ENCODE measurements at places on chromosomes 3 and 15.

DNA sequence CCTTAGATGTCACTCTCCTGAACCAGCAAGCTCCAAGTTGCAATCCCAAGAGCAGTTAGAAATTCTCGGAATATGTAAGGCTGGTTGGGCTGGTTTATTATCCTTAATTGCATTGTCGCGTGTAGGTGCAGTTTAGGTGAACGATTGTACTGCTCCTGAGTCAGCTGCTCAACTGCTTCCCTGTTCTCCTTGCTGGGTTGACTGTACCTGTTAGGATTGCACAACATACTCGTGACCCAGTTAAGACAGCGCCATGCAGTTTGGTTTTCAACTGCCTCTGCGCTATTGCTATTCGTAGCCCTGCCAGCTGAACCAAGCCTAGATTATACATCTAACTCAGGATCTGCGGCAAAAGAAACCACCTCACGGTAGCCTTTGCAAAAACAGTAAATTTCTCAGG lies 41.0 kb downstream of the BCL2L10 start:
- no peak for DNase-seq

DNA sequence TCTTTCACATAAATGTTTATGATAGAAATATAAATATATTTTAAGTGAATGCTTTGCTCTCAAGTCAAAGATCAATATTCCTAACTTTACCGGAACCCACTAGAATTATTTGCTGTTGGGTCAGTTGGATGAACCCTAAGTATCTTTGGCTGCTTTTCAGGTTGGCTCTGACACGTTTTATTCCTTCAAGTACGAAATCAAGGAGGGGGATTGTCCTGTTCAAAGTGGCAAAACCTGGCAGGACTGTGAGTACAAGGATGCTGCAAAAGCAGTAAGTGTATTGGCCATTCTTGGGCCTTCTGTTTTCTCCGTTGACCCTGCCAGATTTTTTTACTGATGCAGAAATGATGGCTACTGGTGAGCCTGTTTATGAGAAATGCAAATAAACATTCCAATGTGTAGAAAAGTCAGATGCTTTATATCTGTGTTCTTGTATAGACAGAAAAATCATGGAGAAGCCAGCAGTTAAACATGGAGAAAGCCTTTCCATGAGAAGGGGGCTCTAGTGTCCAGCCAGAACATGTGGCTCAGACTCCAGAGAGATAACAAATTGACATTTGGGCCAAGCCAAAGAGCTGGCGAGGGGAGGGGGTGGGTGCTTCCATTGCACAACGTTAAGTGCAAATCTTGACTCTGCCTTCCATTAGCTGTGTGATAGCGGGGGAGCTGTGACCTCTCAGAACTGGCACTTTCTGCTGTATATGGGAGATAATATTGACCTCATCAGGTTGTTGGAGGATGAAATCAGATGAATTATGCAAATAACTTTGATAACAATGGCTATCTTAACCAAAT lies 3.0 kb downstream of the KNG1 start:
- DNase-seq: no peak

- DNase-seq: no peak
Measured at GRCh38 chr3:131658771-131659170, 156.0 kb upstream of the MRPL3 start.

- DNase-seq: no peak
Measured at GRCh38 chr3:101518421-101518871, 5.4 kb upstream of the SENP7 start.

GRCh38 chr15:82297546-82297945 lies 34.9 kb downstream of the SAXO2 start:
- no peak for DNase-seq

- no peak for DNase-seq
Measured at GRCh38 chr3:10977892-10978510, 14.5 kb upstream of the SLC6A1 start.

DNA sequence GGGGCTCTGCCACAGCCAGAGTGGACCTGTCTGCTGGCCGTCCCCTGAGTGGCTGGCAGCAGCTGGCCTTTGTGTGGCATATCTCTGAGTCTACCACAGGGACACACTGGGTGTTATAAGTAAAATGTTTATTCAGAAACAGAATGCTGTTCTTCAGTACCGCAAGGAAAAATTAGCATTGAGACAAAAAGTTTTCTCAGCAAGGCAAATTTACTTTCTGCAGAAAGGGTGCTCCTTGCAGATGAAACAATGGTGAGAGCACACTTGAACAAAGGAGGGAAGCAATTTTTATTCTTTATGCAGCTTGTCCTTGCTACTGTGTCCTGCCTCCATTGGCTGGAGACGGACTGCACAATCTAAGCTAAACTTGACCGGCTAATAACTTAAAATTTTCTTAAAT lies 4.0 kb downstream of the TMEM89 start:
- DNase-seq: no peak

GRCh38 chr3:51937611-51938450 lies 3.9 kb downstream of the RRP9 start:
- no peak for DNase-seq

DNA sequence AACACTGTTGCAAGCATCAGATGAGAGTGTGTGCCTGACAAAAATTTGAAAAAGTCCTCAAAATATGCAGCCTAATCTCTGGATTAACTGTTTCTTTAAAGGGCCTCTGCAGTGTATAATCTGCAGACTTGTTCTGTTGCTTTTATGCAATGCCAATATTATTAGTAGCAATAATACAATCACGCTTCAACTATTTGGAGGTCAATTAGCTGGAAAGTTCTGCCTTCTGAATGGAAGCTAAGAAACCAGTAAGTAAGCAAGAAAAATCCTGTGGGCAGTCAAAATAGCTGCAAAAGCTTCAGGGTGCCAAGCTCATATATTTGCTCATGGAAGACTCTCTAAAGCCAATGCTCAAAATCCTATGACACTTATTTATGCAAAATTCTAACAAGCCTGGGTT lies 153.2 kb upstream of the NR2F2 start:
- DNase-seq: no peak

DNA sequence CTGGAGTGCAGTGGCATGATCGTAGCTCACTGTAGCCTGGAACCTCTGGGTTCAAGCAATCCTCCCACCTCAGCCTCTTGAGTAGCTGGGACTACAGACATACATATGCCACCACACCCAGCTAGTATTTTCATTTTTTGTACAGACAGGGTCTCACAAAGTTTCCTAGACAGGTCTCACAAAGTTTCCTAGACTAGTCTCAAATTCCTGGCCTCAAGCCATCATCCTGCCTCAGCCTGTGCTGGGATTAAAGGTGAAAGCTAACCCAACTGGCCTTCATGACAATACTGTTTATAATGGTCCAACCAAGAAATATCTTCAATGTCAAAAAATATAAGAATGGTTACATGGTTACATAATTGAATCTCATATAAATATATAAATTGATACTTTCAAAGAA lies 24.0 kb downstream of the GPR176 start:
- DNase-seq: no peak

DNA sequence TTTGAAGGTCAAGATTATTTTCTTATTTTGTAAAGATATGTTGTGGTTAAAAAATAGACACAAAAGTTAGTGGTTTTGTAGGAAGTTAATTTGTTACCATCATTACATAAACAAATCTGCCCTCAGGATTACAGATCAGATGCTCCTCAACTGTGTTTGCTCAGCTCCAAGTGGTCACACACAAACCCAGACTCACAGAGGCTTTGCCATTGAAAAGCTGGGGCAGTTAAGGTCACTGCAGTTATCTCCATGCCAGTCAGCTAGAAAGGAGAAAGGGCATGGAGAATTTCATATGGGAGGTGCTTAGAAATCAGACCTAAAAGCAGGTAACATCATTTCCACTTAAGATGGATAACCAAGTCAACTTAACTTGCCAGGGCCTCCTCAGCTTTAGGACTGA lies 825.7 kb upstream of the GBE1 start:
- DNase-seq: no peak

All from breast epithelium (tissue), 4 donors.